NCI-H774 (cell line): ENCODE measurements at places on chromosomes 12 and 14.

DNA sequence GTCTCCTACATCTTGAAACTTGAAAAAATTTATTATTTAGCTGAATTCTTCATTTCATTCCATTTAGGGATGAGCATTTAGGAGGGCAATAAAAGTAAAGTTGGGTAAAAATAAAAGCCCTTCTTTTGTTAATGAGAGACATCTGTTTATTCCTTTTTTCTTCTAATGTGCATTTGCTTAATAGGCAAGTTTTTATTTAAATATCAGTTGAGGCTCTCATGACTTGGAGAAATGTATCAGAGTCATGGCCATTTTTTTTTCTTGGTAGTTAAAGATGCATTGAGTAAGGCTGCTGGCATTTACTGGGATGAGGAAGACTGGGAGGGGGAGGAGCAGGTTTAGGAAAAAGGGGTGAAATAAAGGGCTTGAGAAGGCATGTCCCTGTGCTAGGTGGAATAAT lies 609.9 kb upstream of the TMEM132C start:
- DNase-seq: no peak

DNA sequence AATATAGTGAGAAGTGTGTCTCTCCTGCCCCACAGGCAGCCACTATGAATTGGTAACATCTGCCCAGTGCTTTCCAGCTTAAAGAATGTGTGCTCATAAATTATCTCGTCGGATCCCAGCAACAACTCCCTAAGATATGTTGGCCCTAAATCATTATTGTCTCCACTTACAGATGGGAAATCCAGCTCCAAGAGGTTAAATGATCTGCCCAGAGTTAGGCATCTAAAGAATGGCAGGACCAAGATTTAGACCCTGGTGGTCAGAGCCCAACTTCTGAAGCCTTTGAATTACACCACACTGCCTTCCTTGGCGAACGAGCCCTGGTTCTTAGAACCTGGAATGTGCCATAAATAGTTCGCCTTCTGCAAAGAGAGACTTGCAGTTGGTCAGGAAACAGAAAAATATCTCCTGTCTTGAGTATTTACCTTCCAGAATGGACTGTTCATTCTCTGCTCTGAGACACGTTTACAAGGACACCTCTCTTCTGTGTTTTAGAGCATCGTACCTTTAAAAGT lies 20.1 kb upstream of the PLEK2 start:
- DNase-seq: no peak

DNA sequence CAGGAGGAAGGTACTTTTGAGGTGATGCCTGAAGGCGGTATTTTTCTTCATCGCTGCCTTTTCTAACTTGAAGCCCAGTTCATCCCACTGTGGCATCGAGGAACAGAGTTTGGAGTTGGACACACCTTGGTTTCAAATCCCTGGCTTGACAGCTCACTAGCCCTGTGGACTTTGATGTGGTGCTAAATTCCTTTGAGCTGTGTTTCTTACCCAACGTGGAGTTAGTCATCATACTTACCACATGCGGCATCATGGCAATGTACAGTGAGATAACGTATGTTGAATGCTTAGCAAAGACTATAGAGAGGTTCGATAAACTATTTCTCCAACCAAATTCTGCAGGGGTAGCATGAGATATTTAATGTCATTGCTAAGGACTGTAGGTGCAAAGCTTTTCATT lies 3.4 kb downstream of the PLEKHG3 start:
- DNase-seq: no peak

- no peak for DNase-seq
Measured at GRCh38 chr14:77353469-77354141, 23.3 kb downstream of the TMED8 start.

DNA sequence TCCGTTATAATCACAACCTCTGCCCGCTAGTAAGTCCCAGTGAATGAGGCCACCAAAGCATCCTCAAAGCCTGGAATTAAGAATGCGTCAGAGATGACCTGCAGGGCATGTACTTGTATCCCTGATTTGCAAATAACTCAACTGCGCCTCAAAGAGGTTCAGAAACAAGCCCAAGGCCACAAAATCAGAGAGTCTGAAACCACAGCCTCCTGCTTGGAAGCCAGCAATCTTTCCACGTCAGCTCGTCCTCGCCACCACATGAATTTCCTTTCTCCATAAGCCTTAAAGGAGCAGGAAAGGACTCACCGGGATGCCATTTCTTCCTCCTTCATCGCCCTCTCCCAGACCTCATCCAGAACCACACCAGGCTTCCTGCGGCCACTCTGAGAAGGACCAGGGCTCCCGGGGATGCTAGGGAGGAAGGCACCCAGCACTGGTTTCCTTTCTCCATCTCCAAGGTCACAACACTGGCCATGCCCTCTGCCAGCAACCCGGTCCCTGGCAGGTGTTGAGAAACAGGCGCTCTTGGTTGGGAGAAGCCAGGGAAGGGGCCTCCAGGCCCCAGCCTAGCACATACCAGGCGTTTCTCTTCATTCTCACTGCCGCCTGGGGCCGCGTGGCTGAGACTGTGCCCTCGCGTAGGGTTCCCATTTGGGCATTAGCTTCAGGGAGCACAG lies 191.2 kb upstream of the DIO3 start:
- no peak for DNase-seq

GRCh38 chr12:52280319-52280795 lies 5.9 kb downstream of the KRT86 start:
- DNase-seq: no peak

- DNase-seq: no peak
Measured at GRCh38 chr14:55803873-55804553, 224.0 kb downstream of the KTN1 start.

- no peak for DNase-seq
Measured at GRCh38 chr12:132341318-132342050, 12.1 kb upstream of the GALNT9 start.

DNA sequence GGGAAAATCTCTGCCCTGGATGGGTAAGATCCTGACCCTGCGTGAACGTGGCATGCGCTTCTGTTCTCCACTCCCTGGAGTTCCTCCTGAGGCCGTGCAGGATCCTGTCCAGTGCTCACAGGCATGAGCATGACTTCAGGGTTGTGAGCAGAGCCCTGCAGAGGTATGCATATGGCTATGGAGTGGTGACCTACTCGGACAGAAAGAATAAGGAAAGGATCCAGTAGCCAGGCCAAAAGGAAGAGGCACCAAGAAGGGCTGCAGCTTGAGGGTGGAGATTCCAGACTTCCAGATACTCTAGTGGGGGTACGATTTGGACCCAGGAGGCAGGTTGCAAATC lies 20.8 kb upstream of the CD27 start:
- DNase-seq: no peak

DNA sequence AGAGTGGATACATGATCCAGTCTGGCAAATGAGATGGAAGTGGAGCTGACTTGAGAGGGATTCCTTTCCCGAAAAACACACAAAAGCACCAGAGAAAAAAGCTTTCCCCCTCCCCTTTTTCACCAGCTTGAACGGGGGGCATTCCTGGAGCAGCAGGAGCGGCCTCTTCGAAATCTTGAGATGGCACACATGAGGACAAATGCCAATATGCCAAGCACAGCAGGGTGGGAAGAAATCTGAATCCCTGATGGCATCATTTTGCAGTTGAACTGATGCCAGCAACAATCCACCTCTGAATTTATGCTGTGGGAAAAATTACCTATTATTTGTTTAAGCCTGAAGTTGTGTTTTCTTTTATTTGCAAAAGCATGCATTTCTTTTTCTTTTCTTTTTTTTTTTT lies 29.7 kb upstream of the BICD1 start:
- no peak for DNase-seq

DNA sequence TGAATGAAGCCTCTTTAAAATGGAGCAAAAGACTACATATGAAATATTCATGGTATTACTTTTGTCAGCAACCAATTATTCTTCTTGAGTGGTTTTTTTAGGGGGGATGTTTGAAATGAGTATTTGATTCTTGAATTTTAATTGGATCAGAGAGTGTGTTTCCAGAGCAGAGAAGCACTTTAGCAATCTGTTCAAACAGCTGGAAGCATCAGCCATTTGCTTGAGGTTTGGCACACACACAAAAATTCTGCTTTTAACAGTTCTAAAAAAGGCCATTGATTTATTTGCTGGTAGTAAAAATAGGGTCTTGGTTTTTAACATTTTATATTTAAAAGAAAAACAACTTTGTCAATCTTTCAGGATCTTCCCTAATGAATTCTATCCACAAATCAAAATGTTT lies 292.7 kb downstream of the LRFN5 start:
- DNase-seq: no peak

DNA sequence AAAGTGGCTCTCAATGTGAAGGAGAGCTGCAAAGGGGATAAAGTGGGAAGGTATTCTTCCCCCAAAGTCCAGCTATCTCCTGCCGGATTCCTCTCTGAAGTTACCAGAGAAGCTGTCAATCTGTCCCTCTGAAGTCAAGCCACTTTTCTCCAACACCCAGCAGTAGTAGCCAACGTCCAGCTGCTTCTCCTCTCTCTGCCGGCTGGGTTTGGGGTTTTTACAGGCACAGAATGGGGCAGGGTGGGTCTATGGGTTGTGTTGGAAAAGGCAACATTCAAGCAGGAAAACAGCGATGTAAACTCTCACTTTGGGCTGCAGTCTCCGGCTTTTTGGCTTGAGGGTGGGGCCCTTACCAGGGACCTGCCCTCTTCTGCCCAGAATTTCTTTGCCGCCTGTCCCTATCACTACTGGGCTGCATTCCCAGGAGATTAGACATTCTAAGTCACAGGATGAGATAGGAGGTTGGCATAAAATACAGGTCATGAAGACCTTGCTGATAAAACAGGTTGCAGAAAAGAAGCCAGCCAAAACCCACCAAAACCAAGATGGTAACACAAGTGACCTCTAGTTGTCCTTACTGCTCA lies 16.3 kb downstream of the CAPZA3 start:
- DNase-seq: no peak

- no peak for DNase-seq
Measured at GRCh38 chr12:80271780-80272179, 172.3 kb upstream of the PTPRQ start.
